Fibroblast of skin of right quadriceps (primary cell): ENCODE measurements at places on chromosomes 3 and 15.
A peak's percentile ranks its signal among the peaks of the same experiment; 100 is the strongest.

DNA sequence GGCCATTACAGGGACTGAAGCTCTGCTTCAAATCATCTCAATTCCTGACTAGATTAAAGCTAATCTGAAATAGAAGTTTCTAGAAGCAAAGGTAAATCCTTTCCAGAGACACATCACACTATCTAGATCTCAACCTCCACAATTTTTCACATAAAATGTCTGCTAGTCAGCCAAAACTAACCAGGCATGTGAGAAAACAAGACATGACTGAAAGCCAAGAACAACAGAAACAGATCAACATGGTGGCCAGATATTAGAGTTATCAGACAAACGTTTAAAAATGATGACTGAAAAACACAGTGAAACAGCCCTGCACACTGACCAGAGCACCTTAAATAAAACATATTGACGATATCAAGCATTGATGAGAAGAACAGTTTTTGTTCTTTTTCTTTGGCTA, 59.1 kb downstream of the SUMF1 start:
- DNase-seq = no peak

DNA sequence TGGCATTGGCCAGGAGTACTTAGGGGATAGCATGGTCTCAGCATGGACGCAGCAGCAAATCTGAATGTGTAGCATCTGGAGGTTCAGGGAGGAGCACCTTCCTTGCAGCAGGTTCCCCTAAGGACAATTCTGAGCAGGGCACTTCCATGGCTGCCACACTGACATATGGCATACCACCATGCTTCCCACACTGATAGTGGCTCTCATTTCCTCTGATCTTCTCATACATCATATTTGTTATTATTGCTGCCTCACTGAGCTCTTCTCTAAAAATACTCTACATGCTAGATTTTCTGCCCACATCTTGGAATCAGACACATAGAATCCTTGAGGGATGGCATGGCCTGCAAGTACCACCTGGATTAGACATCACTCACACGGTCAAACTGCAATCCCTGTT, 7.3 kb upstream of the MNS1 start:
- no peak for DNase-seq

DNA sequence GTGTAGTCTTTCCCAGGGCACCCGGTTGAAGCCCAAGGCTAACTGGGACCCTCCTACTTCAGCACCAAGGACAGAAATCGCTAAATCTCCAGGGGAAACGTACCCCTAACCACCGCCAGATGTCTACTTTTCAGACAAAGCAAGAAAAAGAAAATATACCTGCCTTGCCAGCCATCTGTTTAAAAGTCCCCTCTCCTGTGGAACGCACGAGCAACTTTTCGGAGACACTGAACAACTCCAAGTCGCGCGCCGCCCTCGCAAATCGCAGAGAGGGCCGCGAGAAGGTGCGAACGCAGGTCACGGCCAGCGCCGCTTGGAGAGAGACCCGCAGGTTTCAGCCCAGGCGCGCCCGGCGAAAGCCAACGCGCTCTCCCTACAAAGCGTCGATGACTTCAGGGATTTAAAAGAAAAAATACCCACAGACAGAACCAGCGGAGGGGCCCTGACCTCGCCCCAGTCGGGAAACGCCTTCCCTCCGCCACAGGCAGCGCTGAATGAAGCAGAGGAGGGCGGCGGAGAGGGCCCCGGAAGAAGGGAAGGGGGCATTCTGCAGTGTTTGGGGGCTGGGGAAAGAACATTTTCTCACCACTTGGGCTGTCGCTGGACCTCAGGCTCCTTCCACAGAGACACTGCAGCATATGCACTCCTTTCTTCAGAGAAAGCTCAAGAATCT, 213.1 kb downstream of the FGF12 start:
- peak; percentile 14 for DNase-seq

GRCh38 chr15:69539345-69539744, 86.7 kb downstream of the RPLP1 start:
- no peak for DNase-seq
